ENCODE measurements at places on chromosomes 1 and 21. TPM values are rescaled to one million over a fixed set of nuclear protein-coding genes. Genes with fewer than 3 reads are reported as not detected.

DNA sequence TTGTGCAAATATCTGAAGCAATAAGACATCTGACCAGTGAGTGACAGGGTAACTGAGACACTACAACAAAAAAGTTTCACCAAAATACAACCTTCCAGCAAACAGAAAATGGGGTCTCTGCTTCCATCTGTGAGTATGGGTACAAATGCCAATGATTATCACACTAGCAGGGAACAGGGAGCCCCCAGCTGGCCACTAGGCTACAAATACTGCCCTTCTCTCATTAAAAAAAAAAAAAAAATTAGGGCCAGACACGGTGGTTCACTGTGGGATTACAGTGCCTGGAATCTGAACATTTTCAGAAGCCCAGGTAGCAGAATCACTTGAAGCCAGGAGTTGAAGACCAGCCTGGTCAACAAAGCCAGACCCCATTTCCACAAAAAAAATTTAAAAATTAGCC lies 48.4 kb upstream of the EDARADD start:
- H3K36me3 ChIP-seq, result no peaks in the 10 kb centered on the region
- peaks cover 11% of the 10 kb centered on the region for H3K27me3 ChIP-seq
- no peak for DNase-seq

Gene SLC50A1
- 46.2 TPM for total RNA-seq

- peak overlapping the region; percentile 66 for H3K27ac ChIP-seq
- H3K4me3 ChIP-seq, result peak overlapping the region; percentile 49
- peaks cover 13% of the 10 kb centered on the region for H3K4me1 ChIP-seq
- peak; percentile 69 for DNase-seq
- peaks cover 7% of the 10 kb centered on the region for H3K36me3 ChIP-seq
- H3K27me3 ChIP-seq, result peaks cover 5% of the 10 kb centered on the region
Measured at GRCh38 chr21:37207441-37208009, 59.6 kb downstream of the VPS26C start.

GRCh38 chr1:77888781-77889642 lies 588 bp downstream of the NEXN start:
- peaks cover 29% of the 10 kb centered on the region for H3K27me3 ChIP-seq
- H3K27ac ChIP-seq, result no peak overlapping the region
- peaks cover 8% of the 10 kb centered on the region for H3K4me1 ChIP-seq
- H3K36me3 ChIP-seq, result no peaks in the 10 kb centered on the region
- H3K4me3 ChIP-seq, result peak overlapping the region; percentile 78
- DNase-seq, result peak; percentile 63

Gene CA6
- total RNA-seq, result 1.3 TPM

- peaks cover 11% of the 10 kb centered on the region for H3K36me3 ChIP-seq
- no peak for DNase-seq
- no peak overlapping the region for H3K27ac ChIP-seq
- no peak overlapping the region for H3K4me3 ChIP-seq
- peaks cover 1% of the 10 kb centered on the region for H3K27me3 ChIP-seq
- H3K4me1 ChIP-seq, result peaks cover 2% of the 10 kb centered on the region
Measured at GRCh38 chr1:184854496-184855140, 100.0 kb upstream of the EDEM3 start.

- DNase-seq, result no peak
- no peaks in the 10 kb centered on the region for H3K4me1 ChIP-seq
- no peak overlapping the region for H3K4me3 ChIP-seq
- no peaks in the 10 kb centered on the region for H3K36me3 ChIP-seq
- peaks cover 3% of the 10 kb centered on the region for H3K27me3 ChIP-seq
Measured at GRCh38 chr1:59999006-59999405, 72.4 kb upstream of the CYP2J2 start.

DNA sequence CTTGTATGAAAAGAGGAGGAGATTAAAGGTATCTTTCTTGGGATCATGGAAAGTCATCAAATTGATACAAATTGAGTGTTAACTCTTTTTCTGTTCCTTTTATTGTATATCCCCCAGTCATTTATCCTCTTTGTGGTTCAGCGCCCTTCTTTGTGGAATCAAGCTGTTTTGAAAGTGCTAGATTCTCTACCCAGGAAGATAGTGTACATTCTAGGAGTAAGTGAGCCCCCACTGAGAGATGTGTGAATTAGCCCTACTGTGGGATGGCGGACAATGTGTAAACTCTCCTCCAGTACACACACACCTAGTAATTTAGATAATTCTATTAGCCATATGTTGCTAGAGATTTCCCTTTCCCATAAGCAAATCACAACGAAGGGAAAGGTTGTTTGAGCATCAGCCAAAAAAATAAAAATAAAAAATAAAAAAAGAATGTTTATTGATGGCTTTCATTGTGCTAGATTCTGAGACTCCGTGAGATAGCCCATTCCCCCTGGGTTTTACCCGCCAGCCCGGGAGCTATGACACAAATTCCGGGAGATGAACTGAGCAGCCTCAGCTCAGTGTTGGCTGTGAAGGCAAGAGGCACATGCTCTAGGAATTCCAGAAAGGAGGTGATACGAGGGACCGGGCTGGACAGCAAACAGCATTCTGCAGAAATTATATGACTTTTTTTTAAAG lies 378.4 kb upstream of the RUNX1 start:
- H3K27ac ChIP-seq, result no peak overlapping the region
- peaks cover 5% of the 10 kb centered on the region for H3K27me3 ChIP-seq
- no peak overlapping the region for H3K4me3 ChIP-seq
- H3K36me3 ChIP-seq, result no peaks in the 10 kb centered on the region
- peaks cover 24% of the 10 kb centered on the region for H3K4me1 ChIP-seq
- no peak for DNase-seq

- H3K27ac ChIP-seq, result no peak overlapping the region
- H3K4me3 ChIP-seq, result peak overlapping the region; percentile 98
- peaks cover 55% of the 10 kb centered on the region for H3K4me1 ChIP-seq
Measured at GRCh38 chr1:11736746-11737639, 1.1 kb downstream of the AGTRAP start.

GRCh38 chr1:224264321-224264720 lies 65.7 kb downstream of the NVL start:
- H3K36me3 ChIP-seq, result peaks cover 59% of the 10 kb centered on the region
- H3K27me3 ChIP-seq, result no peaks in the 10 kb centered on the region
- H3K27ac ChIP-seq, result no peak overlapping the region
- no peak for DNase-seq
- H3K4me3 ChIP-seq, result no peak overlapping the region

DNA sequence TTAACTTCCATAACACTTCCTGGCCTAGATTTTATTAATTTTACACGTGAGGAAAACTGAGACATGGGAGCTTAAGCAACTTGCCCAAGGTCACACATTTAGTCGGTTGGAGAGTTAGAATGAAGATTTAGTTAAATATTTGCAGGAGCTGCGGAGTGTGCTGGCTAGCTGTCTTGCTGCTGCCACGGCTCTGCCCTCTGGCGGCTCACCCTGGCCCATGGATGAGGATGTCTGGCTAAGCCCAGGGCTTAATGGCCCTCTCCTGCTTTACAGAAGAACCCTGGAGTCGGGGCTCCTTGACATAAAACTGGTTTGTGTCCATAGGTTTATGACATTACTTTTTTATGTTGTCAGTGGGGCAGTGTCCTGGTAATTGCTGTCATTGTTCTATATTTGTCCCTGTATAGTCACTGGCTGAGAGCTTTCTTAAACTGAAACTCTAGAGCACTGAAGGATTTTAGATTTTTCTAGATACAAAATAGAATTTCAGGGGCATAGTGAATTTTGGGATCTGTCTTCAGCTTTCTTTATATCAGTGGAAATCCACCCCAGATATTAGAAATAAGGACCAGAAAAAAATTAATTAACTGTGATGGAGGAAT lies 88.9 kb upstream of the WLS start:
- no peaks in the 10 kb centered on the region for H3K4me1 ChIP-seq
- H3K27me3 ChIP-seq, result no peaks in the 10 kb centered on the region
- no peak overlapping the region for H3K4me3 ChIP-seq
- no peak for DNase-seq

DNA sequence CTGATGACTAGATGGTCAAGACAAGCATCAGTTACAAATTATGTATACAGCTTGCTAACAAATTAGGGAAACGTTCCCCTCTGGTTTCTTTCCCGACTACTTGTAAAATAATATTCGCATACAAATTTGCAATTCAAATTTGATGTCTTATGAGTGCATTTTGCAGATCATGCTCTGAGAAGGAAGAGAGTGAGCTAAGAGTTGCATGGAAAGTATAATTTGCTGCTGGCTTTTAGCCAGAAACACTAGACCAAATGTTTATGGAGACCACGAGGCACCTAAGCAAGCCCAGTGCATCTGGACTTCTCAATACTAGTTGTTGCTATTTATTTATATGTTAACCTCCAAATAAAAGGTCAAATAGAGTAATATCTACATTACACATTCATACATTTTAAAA lies 216.0 kb downstream of the SMYD3 start:
- H3K27ac ChIP-seq, result no peak overlapping the region
- no peaks in the 10 kb centered on the region for H3K36me3 ChIP-seq
- no peak overlapping the region for H3K4me3 ChIP-seq
- H3K4me1 ChIP-seq, result peaks cover 2% of the 10 kb centered on the region
- H3K27me3 ChIP-seq, result no peaks in the 10 kb centered on the region

Data from activated CD4-positive, alpha-beta T cell treated with anti-CD3 and anti-CD28 coated beads, Interleukin-2, amount 10 ng/mL, durations not matched to agents 24 days and 14 days (primary cell).